ENCODE measurements at places on chromosomes 4 and X. TPM values are rescaled to one million over a fixed set of nuclear protein-coding genes. Genes with fewer than 3 reads are reported as not detected.

The YTHDC1 gene
- 78.9 TPM for total RNA-seq

The STAG2 gene
- total RNA-seq: 114 TPM

The RBM46 gene
- total RNA-seq: 0.69 TPM

The CDX4 gene
- not detected for total RNA-seq

The SOX3 gene
- total RNA-seq: 3.7 TPM

The GAGE1 gene
- not detected for total RNA-seq

The ADH1C gene
- total RNA-seq: not detected
